ENCODE measurements at places on chromosomes 3 and 15.

- DNase-seq: no peak
Measured at GRCh38 chr3:123734527-123734902, 149.6 kb downstream of the MYLK start.

- no peak for DNase-seq
Measured at GRCh38 chr15:31062911-31063310, 38.6 kb downstream of the TRPM1 start.

DNA sequence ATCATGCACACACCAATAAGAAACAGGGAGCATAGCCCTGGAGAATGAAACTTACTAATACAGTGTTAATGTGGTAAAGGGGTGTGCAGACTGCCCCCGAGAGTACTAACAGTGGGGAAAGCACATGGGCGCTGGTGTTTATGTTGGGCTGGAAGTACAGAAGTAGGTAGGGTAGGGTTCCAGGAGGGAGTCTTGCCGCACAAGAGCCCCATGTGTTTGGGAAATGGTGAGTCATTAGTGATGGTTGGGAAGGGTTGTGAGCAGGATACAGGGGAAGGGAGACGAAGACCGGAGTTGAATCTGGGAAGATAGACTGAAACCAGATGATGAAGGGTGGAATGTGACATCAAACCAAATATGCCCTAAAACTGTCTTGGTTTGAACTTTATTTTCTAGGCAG lies 117.1 kb downstream of the THSD4 start:
- DNase-seq: no peak

- DNase-seq: no peak
Measured at GRCh38 chr15:74788042-74788682, 6.3 kb downstream of the CSK start.

GRCh38 chr3:54557538-54558428 lies 370.1 kb downstream of the LRTM1 start:
- DNase-seq: no peak

- DNase-seq: no peak
Measured at GRCh38 chr3:50464569-50464968, 38.9 kb downstream of the CACNA2D2 start.

DNA sequence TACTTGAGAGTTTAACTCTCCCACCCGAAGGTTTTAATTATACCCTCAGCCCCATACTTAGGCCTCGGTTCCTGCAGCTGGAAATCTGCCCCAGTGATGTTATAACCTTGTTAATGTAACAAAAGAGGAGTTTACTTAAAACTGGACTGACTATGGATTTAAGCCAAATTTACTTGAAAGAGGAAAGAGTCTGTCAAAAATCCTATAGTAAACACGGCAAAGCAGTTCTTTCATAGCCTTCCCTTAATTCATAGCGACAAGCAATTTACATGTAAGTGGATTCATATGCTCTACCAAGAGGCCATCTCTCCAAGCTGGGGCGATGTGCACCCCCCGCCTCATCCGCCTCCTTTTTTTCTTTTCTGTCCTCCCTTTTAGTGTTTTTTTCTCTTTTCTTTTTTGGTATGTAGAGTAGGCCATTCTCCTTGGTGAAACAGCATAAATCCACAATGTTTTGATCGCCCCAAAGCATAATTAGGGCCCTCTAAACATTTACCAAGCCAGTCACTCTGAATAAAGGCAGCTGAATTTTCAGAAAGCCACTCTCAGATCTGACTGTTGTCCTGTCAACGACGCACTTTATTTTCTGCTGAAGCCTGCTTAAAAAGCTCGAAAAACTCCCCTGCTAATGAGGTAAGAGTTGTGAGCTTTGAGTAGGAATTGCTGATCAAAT lies 373.1 kb upstream of the WNT5A start:
- peak; percentile 66 for DNase-seq

DNA sequence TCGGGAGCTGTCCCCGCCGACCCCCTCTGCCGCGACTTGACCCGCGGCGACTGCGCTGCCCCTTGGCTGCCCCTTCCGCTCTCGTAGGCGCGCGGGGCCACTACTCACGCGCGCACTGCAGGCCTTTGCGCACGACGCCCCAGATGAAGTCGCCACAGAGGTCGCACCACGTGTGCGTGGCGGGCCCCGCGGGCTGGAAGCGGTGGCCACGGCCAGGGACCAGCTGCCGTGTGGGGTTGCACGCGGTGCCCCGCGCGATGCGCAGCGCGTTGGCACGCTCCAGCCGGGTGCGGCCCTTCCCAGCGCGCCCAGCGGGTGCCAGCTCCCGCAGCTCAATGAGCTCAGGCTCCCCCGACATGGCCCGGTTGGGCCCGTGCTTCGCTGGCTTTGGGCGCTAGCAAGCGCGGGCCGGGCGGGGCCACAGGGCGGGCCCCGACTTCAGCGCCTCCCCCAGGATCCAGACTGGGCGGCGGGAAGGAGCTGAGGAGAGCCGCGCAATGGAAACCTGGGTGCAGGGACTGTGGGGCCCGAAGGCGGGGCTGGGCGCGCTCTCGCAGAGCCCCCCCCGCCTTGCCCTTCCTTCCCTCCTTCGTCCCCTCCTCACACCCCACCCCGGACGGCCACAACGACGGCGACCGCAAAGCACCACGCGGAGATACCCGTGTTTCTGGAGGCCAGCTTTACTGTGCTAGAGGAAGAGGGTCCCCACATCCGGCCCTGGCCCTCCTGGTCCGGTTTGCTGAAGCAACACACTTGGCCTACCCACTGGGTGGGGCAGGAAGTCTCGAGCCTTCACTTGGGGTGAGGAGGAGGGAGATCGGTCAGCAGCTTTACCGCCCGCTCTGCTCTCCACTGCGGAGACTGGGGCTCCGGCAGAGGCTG lies at the start of gene RASSF1:
Gene RASSF1, minus strand, starts transcription at position 389 of the 882 bp plus-strand sequence. Its CDS starts 31 bp downstream, at position 358.
- DNase-seq: no peak

DNA sequence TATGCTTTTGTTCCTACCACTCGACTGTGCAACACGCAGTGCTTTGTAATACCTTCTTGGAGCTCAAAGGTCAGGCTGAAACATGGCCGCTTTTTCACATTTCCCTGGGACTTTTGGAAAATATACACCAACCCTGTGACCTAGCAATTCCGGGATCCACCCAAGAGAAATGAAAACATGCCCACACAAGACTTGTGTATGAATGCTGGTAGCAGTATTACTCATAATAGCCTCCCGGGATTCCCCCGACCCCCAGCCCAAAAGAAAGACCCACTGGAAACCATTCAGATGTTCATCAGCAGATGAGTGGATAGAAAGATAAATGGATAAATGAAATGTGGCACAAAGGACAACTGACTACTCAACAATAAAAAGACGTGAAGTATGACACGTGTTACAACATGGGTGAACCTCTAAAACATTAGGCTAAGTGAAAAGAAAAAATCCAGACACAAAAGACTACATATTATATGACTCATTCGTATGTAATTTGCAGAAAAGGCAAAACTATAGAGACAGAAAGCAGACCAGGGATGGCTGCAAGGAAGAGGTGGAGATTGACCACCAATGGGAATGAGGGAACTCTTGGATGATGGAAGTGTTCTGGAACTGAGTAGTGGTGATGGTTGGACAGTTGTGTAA lies 104.1 kb downstream of the PGPEP1L start:
- no peak for DNase-seq

DNA sequence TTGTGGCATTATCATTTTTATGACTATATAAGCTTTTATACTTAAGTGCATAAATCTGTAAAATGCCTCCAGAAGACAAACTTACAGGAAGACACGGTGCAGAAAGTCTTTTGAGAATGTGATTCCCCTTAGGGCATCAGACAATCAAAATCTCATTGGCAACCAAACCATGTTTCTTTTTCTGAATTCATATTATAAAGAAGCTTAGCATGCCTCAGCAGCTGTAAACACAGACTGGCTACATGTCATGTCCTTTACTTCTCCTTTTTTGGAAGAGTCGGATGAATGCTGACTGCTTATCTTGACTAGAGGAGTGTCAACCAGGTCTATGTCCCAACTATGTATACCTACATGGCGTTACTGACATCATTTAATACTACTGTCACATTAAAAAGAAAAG lies 150.1 kb downstream of the PLD1 start:
- no peak for DNase-seq

DNA sequence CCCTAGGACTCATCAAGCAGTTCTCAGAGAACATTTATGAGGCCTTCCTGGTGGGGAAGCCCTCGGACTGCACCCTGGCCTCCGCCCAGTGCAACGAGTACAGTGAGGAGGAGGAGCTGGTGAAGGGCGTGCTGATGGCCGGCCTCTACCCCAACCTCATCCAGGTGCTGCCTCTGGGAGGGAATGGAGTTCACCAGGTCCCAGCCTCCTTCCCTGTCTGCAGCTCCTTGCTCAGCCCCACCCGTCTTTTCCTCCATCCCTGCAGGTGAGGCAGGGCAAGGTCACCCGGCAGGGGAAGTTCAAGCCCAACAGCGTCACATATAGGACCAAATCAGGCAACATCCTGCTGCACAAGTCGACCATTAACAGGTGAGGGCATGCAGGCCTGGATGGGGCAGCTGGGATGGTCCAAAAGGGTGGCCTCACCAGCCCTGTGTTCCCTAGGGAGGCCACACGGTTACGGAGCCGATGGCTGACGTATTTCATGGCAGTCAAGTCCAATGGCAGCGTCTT lies 46.3 kb downstream of the DHX30 start:
- no peak for DNase-seq

DNA sequence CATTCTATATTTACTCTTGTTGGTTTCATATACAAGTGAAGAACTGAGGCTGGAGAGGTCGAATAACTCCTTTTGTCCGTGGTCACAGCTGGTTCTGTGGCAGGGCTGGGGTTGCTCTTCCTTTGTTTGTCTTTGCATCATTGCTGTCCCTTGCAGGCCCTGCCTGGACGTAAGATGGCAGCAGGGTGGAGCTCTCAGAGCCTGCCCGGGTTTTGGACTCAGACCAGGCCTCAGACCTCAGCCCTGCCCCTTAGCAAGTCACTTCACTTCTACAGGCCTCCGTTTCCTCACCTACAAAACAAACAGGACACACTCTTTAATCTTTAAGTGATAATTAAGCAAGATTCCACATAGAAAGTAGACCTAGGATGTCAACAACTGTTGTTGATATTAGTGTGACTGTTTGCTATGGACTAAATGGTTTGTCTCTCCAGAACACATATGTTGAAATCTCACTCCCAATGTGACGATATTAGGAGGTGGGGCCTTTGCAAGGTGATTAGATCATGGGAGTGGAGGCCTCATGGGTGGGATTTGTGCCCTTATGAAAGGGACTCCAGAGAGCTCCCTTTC lies 65.6 kb upstream of the PLXNA1 start:
- no peak for DNase-seq

- peak; percentile 22 for DNase-seq
Measured at GRCh38 chr3:87350367-87351199, 74.2 kb upstream of the POU1F1 start.

- DNase-seq: no peak
Measured at GRCh38 chr3:8663177-8664061, 18.8 kb upstream of the SSUH2 start.
